T-cell (primary cell): ENCODE measurements at places on chromosomes 12 and 14. TPM values are rescaled to one million over a fixed set of nuclear protein-coding genes. Genes with fewer than 3 reads are reported as not detected.
A peak's percentile ranks its signal among the peaks of the same experiment; 100 is the strongest.

- DNase-seq = no peak
Measured at GRCh38 chr12:38508246-38508645, 191.7 kb downstream of the ALG10B start.

OTOGL gene
- not detected for total RNA-seq

PMCH gene
- not detected for total RNA-seq

- no peak for DNase-seq
Measured at GRCh38 chr12:93636708-93637107, 40.5 kb upstream of the CRADD start.

- DNase-seq = no peak
Measured at GRCh38 chr12:47032644-47033043, 46.8 kb upstream of the PCED1B start.

DNA sequence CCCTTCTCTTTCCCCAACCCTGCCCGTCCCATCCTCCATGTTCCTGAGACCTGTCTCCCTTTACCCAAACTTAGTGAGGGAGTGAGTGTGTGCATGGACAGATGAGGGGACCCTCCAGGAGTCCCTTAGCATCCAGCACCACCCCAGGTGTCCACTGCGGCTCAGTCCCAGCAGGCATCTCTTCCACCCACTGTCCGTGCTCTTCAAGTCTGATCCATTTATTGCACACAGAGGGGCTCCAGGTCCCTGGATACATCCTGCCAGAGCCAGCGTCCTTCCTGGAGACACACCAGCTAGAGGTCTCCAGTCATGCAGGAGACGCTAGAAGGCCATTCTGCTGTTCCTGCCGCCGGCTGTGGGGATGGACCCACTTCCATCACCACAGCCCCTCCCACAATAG, 239.2 kb downstream of the ADGRD1 start:
- DNase-seq = no peak

SLC4A8 gene
- total RNA-seq = 0.82 TPM

GRCh38 chr12:107411792-107412535, 273.6 kb upstream of the PWP1 start:
- no peak for DNase-seq

- DNase-seq = no peak
Measured at GRCh38 chr12:76080017-76080728, 4.3 kb downstream of the NAP1L1 start.

DNA sequence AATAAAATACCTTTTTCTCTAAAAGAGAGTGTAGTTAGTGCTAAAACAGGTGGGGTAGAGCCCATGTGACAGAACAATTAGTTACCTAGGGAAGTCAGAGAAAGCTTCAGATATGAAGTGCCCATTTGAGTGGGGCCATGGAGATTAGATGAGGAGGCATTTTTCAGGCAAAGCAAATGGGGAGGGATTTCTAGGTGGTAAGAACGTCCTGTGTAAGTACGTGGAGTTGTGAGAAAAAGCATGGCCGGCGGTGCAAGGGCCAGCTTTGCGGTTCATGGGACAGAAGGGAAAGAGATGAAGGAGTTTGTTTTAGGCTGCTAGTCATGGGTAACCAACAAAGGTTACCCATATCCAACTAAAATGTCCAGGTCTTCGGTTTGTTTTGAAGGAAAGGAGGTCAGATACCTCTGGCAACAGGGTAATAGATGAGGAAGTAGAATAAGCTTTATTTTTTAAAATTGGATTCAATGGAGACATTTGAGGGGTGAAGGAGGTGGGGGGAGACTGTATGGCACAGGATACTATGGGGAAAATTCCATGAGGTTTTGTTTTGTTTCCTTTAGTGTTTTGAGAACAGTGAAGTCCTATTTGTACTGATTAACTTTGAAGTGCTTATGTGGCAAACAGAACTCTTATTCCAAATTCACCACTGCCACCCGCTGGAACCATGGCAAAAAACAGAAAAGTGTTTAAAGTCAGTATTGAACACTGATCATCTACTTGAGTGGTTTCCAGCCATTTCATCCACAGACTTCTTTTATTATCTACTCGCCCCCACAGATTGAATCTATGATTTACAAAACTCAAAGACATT, 10.0 kb upstream of the SNRPF start:
- DNase-seq = no peak

LTB4R2 gene
- total RNA-seq = 24.6 TPM

- no peak for DNase-seq
Measured at GRCh38 chr12:110533607-110534006, 31.5 kb downstream of the RAD9B start.

DNA sequence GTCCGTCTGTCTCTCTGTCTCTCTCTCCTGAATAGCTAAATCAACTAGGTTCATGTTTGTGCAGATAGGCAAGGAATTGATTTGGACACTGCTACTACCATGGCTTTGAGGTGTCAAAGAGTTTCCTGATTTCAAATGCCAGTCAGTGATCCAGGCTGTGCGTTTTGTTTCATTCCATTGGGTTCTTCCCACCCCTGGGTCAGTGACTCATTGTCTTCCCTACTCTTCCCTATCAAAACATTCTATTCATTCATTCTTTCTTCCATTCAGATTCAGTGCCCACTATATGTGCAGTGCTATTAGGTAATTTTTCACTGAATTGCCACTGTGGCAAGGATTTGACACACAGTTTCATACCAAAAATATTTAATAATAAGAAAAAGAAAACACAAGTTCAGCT, 50.4 kb downstream of the RPH3A start:
- no peak for DNase-seq

GRCh38 chr14:36293824-36294223, 26.6 kb downstream of the MBIP start:
- DNase-seq = no peak

DNA sequence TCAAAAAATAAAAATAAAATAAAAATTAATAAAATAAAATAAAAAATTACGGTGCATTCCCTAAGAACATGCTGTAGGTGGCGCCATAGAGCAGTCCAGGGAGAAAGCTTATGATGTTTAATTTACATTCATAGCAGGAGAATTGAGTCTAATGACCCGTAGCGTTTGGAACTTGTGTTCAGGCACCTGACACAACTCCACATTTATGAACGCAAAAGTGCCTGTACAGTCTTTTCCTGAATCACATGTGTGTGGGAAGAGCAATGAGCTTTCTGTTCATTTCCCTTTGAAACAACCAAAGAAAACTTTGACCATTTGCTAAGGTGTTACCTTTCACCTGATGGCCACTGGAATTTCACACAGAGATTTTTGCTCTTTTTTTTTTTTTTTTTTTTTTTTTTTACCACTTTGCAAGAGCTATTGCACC, 60.6 kb upstream of the KCNA1 start:
- no peak for DNase-seq

DNA sequence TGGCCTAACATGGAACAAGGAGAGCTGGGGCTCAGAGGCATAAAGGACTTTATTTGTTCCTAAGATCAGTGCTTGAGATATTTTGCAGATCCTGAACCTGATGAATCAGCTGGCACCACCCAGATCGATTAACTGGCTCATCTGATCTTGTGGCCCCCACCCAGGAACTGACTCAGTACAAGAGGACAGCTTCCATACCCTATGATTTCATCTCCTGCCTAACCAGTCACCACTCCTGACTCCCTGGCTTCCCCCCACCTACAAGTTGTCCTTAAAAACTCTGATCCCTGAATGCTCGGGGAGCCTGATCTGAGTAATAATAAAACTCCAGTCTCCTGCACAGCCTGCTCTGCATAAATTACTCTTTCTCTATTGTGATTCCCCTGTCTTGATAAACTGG, 5.1 kb downstream of the C12orf56 start:
- DNase-seq = no peak

DNA sequence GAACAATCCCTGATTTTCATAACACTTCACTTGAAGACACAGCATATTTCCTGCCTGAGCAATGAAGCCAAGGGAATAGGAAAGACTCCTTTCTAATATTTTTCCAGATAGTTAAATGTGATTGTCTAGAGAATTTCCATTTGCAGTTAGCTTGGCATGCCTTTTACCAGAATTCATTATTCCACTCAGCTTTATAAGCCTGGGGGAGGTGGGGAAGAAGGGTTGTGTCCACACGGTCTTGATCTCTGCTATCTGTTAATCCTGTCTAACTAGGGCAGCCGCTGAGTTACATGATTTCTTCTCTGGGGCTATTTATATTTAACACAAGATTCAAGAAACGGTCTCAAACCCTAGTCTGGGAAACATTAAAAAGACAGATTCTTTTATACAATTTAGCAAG, 146.6 kb upstream of the FSCB start:
- DNase-seq = no peak

DNA sequence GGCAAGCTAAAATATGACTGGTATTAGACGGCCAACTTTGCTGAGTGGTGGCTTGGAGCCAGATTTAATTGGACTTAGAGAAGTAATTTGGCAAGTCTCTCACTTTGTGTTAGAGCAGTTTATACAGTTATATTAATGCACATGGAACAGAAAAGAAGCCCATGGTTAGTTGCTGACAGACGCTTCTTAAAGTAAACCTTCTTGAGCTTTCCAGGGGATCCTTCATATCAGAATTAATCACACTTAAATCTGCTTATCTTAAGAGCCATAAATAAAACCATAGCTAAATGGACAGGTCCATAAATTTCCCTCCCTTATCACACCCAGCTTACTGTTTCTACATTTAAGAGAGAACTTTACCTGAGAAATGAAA, 9.6 kb downstream of the GSG1 start:
- DNase-seq = no peak

DNA sequence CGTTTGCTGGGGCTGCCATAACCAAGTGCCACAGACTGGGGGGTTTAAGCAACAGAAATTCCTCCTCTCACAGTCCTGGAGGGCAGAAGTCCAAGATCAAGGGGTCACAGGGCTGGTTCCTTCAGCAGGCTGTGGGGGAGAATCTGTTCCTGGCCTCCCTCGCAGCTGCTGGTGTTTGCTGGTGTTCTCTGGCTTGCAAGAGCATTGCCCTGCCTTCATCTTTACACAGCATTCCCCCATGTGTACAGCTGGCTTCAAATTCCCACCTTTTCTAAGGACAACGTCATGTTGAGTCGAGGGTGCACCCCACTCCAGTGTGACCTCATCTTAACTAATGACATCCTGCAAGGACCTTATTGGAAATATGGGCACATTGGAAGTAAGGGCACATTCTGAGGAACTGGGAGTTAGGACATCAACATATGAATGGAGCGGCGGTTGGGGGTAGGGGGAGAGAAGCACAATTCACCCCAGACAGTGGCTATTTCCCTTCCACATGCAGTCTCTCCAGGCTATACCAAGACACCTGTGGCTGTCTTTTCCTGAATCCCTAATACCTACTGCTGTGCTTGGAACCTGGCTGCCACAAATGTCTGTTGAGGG, 123.6 kb downstream of the FOXN3 start:
- no peak for DNase-seq

DNA sequence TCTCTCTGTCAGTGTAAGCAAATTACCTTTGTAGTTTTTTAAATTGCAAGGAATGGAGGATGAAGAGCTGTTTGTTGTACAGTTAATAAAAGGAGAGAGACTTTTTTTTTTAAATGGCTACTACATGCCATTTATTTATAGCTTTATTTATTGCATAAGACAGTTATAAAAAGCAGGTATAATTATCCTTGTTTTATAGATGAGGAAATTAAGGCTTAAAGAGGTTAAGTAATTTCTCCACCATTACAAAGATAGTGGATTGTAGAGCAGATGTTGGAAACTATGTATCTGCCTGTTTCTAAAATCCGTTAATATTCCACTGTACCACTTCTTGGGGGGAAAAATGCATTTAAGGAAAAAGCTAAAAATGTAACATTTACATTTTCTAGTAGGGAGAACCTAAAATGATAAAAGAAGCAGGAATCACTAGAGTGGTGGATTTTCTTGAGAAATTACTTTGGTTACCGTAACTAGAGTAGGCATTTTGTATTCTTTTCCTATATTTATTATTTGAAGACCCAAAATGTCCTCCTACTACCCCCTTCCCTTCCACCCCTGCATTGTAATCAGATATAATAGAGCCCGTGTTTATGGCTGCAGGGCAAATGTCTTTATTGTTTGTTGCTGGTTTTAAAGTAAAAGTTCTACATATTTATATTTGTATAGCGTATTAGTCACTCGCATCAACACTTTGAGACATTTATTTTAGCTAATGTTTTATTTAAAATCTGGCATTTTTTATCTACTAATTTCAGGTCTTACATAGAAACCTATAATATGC, 2.3 kb downstream of the SNAPC1 start:
- DNase-seq = no peak

GPHB5 gene
- not detected for total RNA-seq

DNA sequence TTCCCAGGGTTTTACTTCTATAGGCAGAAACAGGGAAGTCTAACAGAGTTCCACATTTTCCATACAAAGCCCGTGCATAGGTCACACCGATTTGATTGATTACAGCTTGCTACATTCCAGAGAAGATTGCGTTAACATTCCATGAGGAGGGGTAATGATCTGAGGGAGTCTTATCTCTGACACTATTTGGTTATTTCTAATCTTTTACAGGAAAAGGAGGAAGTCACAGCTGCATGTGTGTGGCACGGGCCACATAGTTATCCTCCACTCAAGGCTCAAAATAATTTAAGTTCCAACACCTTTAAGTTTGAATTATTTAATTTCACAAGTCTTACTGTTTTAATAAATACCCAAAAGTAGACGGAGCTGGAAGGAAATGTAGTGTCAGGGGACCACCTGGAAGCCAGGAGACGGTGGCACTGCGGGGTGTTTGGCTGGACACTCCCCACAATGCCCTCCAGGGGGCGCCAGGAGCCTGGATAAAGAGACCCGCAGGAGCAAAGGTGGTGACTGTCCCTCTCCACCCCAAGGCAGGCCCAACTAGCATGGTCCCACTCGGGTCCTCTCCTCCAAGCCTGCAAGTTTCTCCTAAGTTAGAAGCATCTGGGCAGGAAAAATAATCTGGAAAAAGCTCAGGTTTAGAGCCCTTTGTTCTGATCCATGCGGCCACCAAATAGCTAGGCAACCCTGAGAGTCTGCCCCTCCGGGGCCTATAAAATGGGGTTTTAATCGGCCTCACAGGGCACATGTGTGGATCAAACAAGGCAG, 20.2 kb downstream of the KRT8 start:
- DNase-seq = peak; percentile 58

CCDC177 gene
- total RNA-seq = not detected

RERG gene
- total RNA-seq = not detected
